ENCODE measurements at places on chromosomes 2 and 18.

DNA sequence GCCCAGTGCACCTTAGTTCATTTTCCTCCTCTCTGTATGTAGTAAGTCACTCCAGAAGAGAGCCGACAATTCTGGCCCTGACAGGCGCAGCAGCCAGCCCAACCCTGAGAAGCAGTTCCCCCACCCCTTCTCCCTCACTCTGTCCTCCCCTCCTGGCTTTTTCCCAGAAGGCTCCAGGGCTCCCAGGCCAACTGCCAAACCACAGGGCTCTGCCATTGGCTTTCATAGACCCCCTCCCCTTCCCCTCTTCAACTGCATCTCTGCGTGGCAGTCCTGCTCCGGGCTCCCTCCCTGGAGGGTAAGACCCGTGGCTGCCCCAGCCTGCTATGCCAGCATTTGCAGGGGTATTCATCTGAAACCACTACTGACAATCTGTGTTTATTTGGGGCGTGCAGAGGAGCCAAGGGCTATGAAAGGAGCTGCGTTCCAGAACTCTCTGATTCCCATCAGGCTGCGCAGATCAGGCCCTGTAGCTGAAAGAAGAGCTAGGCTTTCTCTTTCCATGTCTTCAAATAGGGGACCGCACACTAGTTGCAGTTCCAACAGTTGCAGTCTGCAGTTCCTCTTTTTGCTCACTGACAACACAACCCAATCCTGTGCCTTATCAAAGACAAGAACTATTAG, 388.6 kb upstream of the TNP1 start:
- DNase-seq: no peak

DNA sequence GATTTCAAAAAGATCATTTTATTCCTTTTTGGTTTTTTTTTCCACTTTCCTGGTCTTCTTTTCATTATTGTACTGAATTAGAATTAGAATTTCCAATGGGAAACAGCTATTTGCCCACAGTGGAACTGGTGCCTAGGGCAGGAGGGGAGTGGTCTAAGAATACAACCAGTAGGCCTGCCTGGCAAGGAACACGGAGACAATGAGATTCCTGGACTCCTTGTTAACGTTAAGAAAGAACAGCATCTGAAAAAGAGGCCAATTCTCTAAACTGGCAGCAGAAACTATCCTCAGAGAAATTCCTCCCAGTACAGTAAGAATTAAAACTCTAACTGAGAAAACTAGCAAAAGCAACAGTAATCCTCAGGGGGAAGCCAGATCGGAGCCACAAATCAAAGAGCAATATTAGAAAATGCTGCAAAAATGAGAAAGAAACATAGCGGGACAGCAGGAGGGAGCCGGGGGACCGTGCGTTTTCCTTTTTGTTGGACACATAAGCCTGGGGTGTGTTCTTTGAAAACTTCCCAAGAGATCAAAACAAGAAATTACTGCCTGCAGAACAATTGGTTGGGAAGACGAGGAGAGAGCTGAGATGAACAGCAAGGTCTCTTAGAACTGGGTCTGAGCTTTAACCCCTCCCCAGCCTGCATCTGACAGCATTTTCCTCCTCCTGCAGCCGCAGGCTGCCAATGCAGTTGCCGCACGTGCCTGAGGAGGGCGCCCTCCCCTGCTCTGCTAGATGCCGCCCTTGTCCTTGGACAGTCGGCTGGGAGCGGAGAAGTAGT, 776.0 kb downstream of the TSN start:
- DNase-seq: no peak

GRCh38 chr2:138468617-138469016, 33.0 kb upstream of the SPOPL start:
- no peak for DNase-seq

DNA sequence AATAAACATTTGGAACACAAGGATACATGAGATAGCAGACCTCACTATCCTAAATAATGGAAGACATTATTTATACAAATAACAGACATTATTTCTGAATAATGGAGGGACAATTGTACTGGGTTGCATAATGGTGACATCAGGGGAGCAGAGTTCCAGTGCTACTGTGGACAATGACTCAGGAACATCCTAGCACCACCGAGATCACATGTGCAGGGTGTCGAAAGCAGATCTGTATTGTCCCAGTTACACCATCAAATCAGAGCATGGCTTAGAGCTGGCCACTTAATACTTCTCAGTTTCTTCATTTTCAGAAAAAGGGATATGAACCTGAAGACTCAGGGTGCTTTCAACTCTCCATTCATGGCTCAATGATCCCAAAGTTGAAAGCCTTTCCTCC, 249.1 kb upstream of the RBMS1 start:
- no peak for DNase-seq

Measured in stimulated activated naive CD4-positive, alpha-beta T cell (primary cell).